Lung microvascular endothelial cell (primary cell): ENCODE measurements at places on chromosomes 13 and 19.

- no peak for DNase-seq
Measured at GRCh38 chr19:35031072-35031881, 1.0 kb downstream of the SCN1B start.

GRCh38 chr13:29946093-29946492, 95.7 kb upstream of the UBL3 start:
- no peak for DNase-seq

GRCh38 chr19:13093407-13094105, 9.1 kb downstream of the LYL1 start:
- peak; percentile 87 for DNase-seq

GRCh38 chr19:35383536-35383935, 12.7 kb downstream of the GPR42 start:
- DNase-seq: no peak

- no peak for DNase-seq
Measured at GRCh38 chr13:67299751-67300150, 69.6 kb upstream of the PCDH9 start.

GRCh38 chr19:46413262-46414031, at the start of gene CCDC8:
Gene CCDC8, minus strand, starts transcription at chr19:46413564. Its CDS starts 754 bp downstream, at chr19:46412810.
- no peak for DNase-seq

GRCh38 chr19:32200312-32201038, 144.9 kb upstream of the ZNF507 start:
- DNase-seq: no peak

GRCh38 chr13:41061914-41062837, 867 bp downstream of the WBP4 start:
- peak; percentile 82 for DNase-seq
